CMK (cell line): ENCODE measurements at places on chromosomes 11 and 22.
A peak's percentile ranks its signal among the peaks of the same experiment; 100 is the strongest.

DNA sequence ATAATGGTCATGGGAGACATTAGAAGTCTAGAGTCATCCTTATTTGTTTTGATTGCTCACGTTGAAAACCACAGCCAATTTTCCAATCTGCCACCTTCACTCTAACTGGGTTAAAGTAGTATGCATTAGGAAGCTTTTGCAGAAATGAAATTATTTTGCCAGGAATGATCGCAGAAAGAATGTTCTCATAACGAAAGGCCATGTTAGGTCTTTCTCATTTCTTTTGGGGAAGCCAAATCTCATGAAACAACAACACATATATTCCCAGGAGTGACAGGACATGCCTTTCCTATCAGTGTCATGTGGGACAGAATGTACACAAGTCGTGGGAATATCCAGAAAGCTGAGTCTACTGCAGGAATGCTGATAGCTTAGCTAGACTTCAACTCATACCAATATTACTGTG, 386.3 kb downstream of the AASDHPPT start:
- no peak for DNase-seq

- DNase-seq = peak; percentile 97
Observed at GRCh38 chr11:65477149-65477965, 21.5 kb upstream of the MALAT1 start.

GRCh38 chr11:297051-297585, 2.2 kb downstream of the IFITM5 start:
- DNase-seq = no peak

DNA sequence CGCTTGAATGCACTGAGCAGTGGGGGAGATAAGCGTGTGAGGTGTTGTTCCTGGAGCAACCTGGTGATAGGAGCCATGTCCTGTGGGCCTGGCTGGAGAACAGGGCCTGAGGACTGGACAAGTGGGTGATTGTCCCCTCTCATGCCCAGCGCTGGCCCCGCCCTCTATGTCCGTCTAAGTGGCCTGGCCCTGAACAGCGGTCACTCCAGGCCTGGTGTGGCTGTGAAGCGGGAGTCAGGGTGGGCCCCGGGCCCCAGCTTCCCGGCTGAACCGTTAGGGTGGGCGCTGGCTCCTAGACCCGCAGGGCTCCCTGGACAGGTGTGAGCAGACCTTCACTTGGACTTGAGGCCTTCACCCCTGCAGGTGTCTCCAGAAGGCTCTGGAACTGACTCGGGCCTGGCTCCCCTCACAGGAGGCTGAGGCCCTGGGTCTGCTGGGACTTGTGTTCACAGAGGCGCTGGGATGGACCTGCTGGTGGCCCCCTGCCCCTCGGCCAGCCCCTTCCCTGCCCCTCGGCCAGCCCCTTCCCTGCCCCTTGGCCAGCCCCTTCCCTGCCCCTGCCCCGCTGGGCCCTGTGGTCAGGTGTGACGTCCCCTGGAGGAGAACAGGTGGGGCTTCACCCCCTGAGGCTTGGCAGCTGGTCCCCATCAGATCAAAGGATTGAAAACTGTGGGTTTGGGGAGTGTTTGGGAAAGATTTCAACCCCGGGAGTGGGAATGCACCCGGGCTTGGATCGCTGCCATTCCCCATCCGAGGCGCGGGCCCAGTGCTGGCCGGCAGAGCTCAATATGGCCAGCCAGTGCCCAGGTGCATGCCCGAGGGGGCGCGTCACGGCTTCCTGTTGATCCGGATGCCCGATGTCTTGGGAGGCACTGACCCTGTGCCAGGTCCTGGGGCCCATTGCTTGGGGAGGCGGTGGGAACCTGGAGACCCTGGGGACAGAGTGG, 3.2 kb upstream of the MUC6 start:
- DNase-seq = no peak

DNA sequence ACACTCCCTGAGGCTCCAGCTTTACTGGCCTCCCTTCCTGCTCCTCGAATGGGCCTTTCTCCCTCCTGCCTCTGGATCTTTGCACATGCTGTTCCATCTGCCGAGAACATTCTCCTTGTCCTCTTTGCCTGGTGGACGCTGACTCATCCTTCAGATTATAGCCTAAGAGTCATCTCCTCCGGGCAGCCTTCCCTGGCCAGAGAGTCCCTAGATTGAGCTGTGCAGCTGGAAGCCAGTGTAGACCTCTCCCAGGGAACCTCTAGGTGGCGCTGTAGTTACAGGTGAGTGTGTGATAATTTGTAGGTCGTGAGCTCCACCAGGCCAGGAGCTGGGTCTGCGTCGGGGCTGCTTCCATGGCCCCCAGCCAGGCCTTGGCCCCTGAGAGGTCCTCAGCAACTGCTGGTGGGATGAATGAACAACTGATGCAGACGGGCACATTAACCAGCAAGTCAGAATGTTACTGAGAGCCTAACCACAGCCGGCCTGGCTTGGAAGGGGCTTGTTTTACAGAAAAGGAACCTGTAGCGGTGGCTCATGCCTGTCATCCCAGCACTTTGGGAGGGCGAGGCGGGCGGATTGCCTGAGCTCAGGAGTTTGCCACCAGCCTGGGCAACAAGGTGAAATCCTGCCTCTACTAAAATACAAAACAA, 8.7 kb downstream of the PNPLA5 start:
- peak; percentile 41 for DNase-seq

- DNase-seq = no peak
Observed at GRCh38 chr22:19972652-19973550, 31.3 kb upstream of the TXNRD2 start.

DNA sequence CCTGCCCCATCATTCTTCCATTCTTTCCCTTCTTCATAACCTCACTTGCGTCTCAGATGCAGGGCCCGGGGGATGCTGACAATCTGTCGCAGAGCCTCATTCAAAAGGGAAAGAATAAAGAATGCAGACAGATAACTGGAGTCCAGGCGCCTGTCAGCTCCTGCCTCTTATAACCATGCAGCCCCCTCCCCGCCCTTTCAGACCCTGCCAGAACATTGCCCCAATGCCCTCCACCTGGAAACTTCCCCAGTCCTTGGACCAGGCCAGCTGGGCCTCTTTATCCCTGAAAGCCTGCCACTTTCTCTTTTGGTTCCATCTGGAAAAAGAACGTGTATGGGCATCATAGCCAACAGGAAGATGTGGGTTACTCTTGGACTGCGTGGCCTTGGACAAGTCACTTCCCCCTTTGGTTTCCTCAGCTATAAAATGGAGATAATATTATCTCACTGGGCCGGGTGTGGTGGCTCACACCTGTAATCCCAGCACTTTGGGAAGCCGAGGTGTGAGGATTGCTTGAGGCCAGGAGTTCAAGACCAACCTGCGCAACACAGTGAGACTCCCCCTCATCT, 2.1 kb upstream of the TCF20 start:
- DNase-seq = no peak

- DNase-seq = no peak
Observed at GRCh38 chr11:42422090-42422489, 889.7 kb upstream of the API5 start.

GRCh38 chr11:45795379-45795778, 9.6 kb upstream of the SLC35C1 start:
- DNase-seq = no peak

GRCh38 chr11:125071435-125071834, 8.3 kb downstream of the SLC37A2 start:
- DNase-seq = no peak

DNA sequence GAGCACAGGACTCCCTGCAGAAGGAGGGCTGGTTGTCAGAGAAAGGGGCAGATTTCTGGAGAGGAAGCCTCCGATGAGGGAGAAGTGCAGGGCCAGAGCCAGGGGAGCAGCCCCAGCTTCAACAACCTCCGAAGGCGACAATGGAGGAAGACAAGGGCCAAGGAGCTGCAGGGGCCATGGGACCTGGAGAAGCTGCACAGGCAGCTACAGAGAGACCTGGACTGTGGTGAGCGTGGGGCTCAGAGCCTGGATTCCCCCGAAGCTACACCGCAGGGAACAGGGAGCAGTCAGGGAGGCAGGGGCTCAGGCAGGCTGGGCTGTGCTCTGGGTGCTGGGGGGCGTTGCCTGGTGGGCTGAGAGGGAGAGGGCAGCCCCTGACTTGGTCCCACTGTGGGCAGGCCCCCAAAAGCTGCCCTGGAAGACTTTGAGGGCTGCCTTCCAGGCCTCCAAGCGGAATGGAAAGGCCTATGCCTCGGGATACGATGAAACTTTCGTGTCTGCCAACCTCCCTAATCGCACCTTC, 2.4 kb downstream of the TSGA10IP start:
- DNase-seq = no peak

- DNase-seq = no peak
Observed at GRCh38 chr11:43931717-43932039, 10.8 kb upstream of the C11orf96 start.

DNA sequence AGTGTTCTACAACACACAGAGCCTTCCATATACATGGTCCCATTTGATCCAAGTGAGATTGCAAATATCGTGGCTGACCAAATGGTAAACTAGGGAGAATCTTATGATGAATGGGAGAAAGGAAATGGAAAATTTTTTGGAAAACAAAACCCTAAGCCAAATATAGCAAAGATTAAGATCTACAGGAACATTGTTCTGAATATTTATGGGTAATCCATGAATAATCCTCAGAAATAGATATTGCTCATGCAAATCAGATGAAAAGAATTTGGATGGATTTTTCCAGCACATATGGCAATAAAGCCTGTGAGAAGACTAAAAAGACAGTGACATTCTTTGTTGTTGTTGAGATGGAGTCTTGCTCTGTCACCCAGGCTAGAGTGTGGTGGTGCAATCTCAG, 21.7 kb upstream of the PRDM10 start:
- DNase-seq = no peak

DNA sequence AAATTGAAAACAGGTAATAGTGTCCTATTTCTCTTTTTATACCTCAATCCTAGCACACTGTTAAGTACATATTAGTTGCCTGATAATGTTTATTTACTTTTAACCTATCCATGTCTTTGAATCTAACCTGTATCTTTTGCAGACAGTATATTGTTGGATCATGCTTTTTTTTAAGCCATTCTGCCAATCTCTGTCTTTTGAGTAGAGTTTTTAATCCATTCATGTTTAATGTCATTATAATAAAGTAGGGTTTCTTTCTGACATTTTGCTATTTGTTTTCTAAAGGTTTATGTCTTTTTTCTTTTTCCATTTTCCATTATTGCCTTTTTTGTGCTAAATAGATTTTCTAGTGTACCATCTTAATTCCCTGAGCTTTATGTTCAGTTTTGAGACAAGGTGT, 23.8 kb upstream of the DEPDC7 start:
- DNase-seq = no peak

GRCh38 chr11:7251487-7251835, 243 bp upstream of the SYT9 start:
- DNase-seq = no peak

DNA sequence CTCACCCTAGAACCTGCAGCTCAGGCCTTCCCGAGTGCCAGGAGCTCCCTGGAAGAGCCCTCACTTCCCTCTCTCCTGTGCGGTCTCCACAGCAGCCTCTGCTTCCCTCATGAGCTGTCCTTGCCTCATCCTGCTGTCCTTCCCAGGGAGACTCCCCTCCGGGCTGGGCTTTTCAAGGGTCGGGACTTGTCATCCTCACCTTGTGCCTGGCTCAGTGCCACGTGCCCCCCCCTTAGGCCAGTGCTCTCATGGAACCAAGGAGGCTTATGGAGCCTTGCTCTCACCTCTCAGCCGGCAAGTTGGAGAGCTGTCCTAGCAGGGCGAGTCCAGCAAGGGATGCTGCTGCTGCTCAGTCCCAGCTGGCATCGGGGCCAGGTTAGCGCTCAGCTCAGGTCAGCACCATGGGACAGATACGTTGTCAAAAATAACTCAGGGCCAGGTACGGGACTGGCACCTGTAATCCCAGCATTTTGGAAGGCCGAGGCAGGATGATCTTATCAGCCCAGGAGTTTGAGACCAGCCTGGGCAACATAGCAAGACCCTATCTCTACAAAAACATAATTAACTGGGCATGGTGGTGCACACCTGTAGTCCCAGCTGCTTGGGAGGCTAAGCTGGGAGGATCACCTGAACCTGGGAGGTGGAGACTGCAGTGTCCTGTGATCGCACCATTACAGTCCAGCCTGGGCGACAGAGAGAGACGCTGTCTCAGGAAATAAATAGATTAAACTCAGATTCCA, 13.6 kb downstream of the CTTN start:
- no peak for DNase-seq

DNA sequence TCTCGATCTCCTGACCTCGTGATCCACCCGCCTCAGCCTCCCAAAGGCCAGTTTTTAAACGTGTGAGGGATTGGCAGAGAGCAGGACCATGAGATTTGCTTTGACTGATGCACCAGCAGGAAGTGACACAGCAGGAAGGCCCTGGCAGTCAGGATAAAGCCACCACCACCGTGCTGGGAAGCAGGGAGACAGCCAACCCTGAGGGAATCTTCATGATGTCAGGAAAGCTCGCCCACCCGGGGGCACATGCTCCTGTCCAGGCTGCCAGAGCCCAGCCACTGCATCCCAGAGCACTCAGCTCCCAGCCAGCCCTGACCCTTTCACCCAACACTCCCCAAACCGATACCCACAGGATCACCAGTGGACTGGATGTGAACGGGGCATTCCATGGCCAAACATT, 6.1 kb downstream of the TUBGCP6 start:
- no peak for DNase-seq

- no peak for DNase-seq
Observed at GRCh38 chr11:102577182-102577581, 46.6 kb upstream of the MMP7 start.

- no peak for DNase-seq
Observed at GRCh38 chr11:115893461-115894099, 389.4 kb upstream of the CADM1 start.

- DNase-seq = no peak
Observed at GRCh38 chr11:114368918-114369680, 31.2 kb downstream of the C11orf71 start.

DNA sequence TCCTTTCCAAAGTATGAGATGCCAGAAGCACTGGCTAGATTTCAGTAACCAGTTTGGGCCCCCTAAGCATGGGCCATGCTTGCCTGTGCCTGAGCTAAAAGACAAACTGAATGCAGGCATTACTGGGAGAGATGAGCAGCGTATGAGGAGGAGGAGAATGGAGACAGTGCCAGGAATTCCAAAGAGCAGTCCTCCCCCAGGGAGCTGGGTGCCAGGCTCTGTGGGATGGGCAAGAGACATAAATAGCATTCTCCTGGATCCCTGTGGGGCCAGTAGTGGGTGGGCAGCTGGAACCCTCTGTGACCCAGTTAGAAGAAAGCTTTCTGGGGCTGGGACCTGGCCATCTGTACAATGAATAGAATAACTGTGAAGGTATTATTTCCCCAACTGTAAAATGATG, 235.6 kb downstream of the KCNA4 start:
- DNase-seq = no peak

- no peak for DNase-seq
Observed at GRCh38 chr22:25494774-25495173, 69.7 kb upstream of the GRK3 start.

GRCh38 chr22:17786435-17787161, 12.3 kb upstream of the BID start:
- peak; percentile 84 for DNase-seq
